ENCODE measurements at places on chromosomes 12 and 14.

GRCh38 chr14:42000450-42000849 is 393.8 kb downstream of the LRFN5 start:
- no peak for DNase-seq

DNA sequence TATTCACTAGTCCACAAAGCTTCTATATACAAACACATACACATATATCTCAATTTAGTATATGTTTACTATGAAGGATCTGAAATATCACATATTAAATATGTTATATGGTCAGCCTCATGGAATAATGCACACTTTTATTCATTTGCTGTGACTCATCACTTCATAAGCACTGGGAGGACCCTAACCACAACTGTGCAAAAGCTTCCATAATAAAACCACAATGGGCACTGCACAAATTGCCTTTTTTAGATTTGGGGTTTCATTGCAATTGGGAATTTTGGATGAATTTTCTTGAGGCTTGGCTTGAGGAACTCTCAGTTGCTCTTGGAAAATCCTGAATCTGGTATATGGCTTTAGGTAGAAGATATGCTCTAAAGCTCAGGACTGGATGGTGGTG is 399.4 kb downstream of the C12orf75 start:
- no peak for DNase-seq

GRCh38 chr12:31869972-31870371 is 89.2 kb upstream of the RESF1 start:
- no peak for DNase-seq

DNA sequence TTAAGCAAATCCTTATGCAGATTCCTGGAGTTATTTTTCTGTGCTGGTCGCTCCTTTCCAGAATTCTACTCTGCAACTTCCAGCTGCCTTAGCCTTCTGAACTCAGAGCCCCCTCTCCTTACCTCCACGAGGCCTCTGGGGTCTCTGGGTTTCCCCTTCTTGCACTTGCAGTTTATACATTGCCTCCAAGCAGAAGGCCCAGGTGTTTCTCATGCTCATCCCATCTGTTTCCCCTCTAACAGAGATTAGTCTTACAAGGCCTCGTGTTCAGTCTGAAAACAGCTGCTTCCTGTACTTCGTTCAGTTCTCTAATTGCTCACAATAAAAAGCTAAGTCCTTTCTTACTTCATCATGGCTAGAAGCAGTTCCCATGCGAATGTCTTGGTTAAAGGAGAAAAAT is 134.4 kb upstream of the FGD4 start:
- DNase-seq = no peak

GRCh38 chr12:80593766-80594165 is 113.7 kb upstream of the MYF6 start:
- DNase-seq = no peak

- no peak for DNase-seq
These were observed 273.9 kb downstream of the TMEM132D start for GRCh38 chr12:129629901-129630300.

GRCh38 chr14:103317251-103317650 is 16.8 kb upstream of the EIF5 start:
- no peak for DNase-seq

DNA sequence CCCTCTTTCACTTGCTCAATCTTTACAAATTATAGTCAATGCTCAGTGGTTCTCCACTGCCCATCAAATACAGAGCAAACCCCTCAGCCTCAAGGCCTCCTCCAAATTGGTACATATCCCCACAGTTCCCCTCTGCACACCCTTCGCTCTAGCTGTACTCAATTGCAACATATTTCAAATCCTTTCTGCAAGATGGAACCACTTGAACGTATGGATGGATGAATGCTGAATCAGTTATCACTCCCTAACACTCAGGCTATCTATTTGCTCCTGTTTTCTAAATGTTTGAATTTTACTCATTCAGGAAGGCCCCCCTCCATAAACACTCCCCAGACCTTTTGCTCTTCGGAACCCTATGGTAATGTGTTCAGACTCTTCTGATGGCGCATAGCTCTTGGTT is 24.5 kb downstream of the ATG14 start:
- no peak for DNase-seq
